ENCODE measurements at places on chromosomes 5 and 9. TPM values are rescaled to one million over a fixed set of nuclear protein-coding genes. Genes with fewer than 3 reads are reported as not detected.

The FOXD4L3 gene
- total RNA-seq: not detected

The CER1 gene
- total RNA-seq: not detected

The LIFR gene
- total RNA-seq: 76.2 TPM

The NMUR2 gene
- 0.81 TPM for total RNA-seq

DNA sequence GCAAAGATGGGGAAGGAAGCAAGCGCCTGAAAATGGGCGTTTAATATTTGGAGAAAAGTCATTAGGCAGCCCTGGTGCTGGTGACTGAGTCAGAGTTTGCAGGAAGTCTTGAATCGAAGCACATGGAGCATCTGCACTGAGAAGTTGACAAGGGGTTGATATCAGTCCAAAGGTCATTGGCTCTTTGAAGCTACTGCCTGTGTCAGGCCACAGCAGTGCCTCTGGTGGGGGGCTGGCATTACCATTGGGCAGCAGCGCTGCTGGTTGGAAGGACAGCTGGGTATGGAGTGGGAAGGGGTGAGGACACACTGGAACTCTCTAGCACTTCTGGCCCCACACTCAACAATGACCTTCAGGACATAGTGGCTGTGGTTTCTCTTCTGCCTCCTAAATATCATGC lies 150.4 kb upstream of the ERCC6L2 start:
- no peaks in the 10 kb centered on the region for H3K36me3 ChIP-seq
- no peak overlapping the region for H3K27ac ChIP-seq

The PLAC8L1 gene
- 0.47 TPM for total RNA-seq

DNA sequence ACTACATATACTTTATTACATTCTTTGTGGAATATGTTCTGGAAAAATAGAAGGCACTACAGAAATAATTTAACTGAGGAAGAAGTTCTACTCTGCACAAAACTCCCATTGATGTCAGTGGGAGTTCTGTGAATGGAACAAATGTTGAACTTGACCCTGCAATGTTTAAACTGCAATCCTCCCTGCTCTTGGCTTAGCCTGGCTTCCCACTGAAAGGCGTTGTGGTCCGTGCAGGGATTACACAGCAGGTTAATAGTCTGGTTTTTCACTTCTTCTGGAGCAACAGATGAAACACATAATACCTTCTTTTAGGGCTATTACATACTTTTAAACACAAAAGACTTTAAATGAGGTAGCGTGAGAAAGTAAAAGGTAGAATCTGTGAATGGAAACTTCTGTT lies 12.9 kb upstream of the ERBIN start:
- DNase-seq: no peak
- no peaks in the 10 kb centered on the region for H3K36me3 ChIP-seq
- no peaks in the 10 kb centered on the region for H3K4me1 ChIP-seq
- no peak overlapping the region for H3K27ac ChIP-seq

The PCDH12 gene
- 15.6 TPM for total RNA-seq

DNA sequence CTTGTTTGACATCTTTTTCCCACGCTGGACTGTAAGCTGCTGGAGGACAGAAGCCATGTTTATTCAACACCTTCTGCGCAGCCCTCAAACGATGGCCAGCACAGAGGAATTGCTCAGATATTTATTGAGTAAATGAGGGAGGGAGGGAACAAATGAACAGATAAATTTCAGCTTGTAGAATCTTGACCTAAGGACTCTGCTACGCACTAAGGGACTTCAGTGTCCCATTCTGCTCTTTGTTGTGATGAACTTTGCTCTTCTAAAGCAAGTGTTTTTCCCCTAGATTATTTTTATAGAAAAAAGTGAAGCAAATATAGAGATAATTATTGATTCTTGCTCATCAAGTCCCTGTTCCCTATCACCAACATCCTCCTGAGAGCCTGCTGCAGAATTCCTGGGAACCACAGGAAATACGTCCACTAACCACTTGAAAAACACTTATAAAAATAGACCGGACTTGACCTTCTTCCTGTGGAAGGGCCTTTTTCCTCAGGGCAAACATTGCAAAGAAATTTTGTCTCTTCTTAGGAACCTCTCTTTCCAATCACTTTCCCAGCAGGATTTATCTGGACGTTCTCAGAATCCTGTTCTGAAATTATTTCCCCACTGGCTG lies 54.9 kb downstream of the FGF1 start:
- no peak overlapping the region for H3K27ac ChIP-seq
- no peaks in the 10 kb centered on the region for H3K27me3 ChIP-seq
- no peak overlapping the region for H3K4me3 ChIP-seq

- H3K4me1 ChIP-seq: no peaks in the 10 kb centered on the region
- no peaks in the 10 kb centered on the region for H3K36me3 ChIP-seq
- H3K27ac ChIP-seq: no peak overlapping the region
- H3K4me3 ChIP-seq: no peak overlapping the region
- no peak for DNase-seq
These were observed 13.5 kb upstream of the MAP1B start for GRCh38 chr5:72093824-72094223.

The DND1 gene
- total RNA-seq: 0.71 TPM

GRCh38 chr5:84385705-84386104 lies 1.0 kb upstream of the EDIL3 start:
- no peak for DNase-seq
- H3K27ac ChIP-seq: no peak overlapping the region
- H3K27me3 ChIP-seq: peaks cover 61% of the 10 kb centered on the region
- H3K4me1 ChIP-seq: no peaks in the 10 kb centered on the region

- no peak for DNase-seq
- H3K27me3 ChIP-seq: no peaks in the 10 kb centered on the region
- no peak overlapping the region for H3K27ac ChIP-seq
- no peak overlapping the region for H3K4me3 ChIP-seq
- H3K4me1 ChIP-seq: no peaks in the 10 kb centered on the region
These were observed 135.1 kb downstream of the CSNK1G3 start for GRCh38 chr5:123647066-123647465.

DNA sequence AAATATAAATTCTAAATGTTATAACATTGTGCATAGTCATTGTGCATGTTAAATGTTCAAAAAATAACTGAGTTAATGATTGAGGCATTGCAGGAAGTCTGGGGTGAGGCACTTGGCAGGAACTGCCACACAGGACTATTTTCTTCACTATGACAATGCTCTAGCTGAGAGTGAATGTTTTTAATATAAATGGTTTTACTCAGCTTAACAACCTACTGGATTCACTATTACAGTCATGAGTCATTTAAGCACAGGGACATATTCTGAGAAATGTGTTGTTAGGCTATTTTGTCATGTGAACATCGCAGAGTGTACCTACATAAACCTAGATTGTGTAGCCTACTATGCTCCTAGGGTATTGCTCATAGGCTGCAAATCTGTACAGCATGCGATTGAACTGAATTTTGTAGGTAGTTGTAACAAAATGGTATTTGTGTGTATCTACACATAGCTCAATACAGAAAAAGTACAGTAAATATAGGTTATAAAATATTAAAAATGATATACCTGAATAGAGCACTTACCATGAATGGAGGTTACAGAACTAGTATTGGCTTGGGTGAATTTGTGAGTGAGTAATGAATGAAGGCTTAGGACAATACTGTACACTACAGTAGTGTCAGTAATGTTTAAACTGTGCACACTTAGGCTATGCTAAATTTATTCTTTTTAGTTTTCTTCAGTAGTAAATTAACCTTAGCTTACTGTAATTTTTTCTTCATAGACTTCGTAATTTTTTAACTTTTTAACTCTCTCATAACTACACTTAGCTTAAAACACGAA lies 346.1 kb upstream of the PTGER4 start:
- no peaks in the 10 kb centered on the region for H3K36me3 ChIP-seq
- no peak overlapping the region for H3K27ac ChIP-seq
- DNase-seq: no peak
- no peaks in the 10 kb centered on the region for H3K27me3 ChIP-seq

DNA sequence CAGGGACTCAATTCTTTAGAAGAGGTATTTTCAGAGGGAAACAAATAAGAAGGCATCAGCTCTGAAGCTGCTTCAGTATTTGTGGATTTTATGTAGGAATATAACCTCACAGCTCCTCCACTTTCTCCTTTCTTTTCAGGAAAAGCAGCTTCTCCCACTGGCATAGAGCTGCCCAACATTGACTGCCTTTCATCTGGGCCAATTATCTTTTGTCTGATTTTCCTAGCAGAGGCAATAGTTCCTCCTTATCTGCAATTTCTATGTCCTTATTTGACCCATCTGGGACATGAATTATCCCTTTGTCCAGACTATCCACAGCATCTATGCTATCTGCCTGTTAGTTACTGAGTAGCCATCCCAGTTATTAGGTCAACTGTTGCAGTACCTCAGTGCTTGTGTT lies 1671.2 kb upstream of the ACO1 start:
- DNase-seq: no peak
- H3K36me3 ChIP-seq: no peaks in the 10 kb centered on the region
- no peak overlapping the region for H3K27ac ChIP-seq
- H3K27me3 ChIP-seq: no peaks in the 10 kb centered on the region
- H3K4me1 ChIP-seq: no peaks in the 10 kb centered on the region

- H3K4me1 ChIP-seq: no peaks in the 10 kb centered on the region
- no peak overlapping the region for H3K27ac ChIP-seq
- peaks cover 92% of the 10 kb centered on the region for H3K36me3 ChIP-seq
- no peaks in the 10 kb centered on the region for H3K27me3 ChIP-seq
- no peak overlapping the region for H3K4me3 ChIP-seq
- DNase-seq: no peak
These were observed 23.0 kb upstream of the SLC6A3 start for GRCh38 chr5:1468247-1468612.

The CACNA1B gene
- 0.15 TPM for total RNA-seq

The TCF7 gene
- total RNA-seq: 5.1 TPM

DNA sequence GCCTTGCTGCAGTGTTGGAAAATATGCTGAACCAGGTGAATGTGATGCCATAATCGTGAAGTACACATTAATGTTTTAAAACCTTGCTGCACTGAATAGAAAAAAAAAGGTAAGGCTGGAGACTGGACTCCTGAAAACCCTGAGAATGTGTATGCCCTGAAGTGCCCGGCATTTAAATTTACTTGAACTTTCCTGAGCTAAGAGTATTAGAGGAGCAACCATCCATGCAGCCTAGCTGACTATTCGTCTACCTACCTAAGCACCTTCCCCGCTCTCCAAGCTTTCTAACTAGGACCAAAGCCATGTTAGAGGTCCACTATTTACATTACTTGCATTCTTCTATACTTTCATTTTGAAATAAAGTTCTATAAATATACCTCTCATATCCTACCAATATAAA lies 1.4 kb downstream of the GABRG2 start:
- H3K27ac ChIP-seq: no peak overlapping the region
- H3K4me1 ChIP-seq: no peaks in the 10 kb centered on the region
- no peaks in the 10 kb centered on the region for H3K36me3 ChIP-seq
- H3K4me3 ChIP-seq: no peak overlapping the region

The NKD2 gene
- 31.6 TPM for total RNA-seq

GRCh38 chr5:7435503-7435902 lies 39.6 kb downstream of the ADCY2 start:
- no peaks in the 10 kb centered on the region for H3K27me3 ChIP-seq
- no peak for DNase-seq
- H3K36me3 ChIP-seq: no peaks in the 10 kb centered on the region

DNA sequence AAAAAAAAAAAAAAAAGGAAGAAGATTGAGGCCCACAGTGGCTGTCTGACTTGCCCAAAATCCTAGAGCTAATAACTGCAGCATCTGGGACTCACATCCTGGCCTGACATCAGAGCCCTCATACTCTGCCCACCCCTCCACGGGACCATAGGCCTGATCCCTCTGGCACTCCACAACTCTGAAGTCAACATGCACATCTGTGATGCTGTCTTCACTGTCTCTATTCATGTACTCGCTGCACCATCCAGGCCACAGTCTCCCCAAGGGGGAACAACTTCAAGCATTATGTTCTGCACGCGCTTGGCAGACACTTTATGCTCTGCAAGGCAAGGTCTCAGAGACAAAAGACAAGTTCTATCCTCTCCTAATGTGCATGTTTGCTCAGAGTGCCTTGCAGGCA lies 158.2 kb downstream of the SPOCK1 start:
- H3K4me1 ChIP-seq: no peaks in the 10 kb centered on the region
- DNase-seq: no peak
- no peaks in the 10 kb centered on the region for H3K27me3 ChIP-seq
- H3K36me3 ChIP-seq: no peaks in the 10 kb centered on the region

Measured in left lung (tissue), 14 donors.